ENCODE measurements at places on chromosomes 4 and X.

DNA sequence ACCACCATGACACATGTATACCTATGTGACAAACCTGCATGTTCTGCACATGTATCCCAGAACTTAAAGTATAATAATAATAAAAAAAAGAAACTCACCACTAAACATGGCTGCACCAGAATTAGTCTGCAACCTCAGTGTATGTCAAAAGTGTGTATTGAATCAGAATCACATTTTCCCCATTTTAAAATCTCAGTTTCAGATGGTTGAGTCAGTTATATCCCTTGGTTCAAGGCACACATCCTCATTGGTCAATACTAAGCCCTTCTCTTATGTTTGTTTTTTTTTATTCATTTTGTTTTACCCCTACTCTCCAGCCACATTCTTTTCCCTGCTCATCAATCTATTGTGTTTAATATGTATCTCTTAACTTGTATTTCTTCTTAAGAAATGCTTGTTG is 57.8 kb upstream of the ANXA3 start:
- no peak for DNase-seq

DNA sequence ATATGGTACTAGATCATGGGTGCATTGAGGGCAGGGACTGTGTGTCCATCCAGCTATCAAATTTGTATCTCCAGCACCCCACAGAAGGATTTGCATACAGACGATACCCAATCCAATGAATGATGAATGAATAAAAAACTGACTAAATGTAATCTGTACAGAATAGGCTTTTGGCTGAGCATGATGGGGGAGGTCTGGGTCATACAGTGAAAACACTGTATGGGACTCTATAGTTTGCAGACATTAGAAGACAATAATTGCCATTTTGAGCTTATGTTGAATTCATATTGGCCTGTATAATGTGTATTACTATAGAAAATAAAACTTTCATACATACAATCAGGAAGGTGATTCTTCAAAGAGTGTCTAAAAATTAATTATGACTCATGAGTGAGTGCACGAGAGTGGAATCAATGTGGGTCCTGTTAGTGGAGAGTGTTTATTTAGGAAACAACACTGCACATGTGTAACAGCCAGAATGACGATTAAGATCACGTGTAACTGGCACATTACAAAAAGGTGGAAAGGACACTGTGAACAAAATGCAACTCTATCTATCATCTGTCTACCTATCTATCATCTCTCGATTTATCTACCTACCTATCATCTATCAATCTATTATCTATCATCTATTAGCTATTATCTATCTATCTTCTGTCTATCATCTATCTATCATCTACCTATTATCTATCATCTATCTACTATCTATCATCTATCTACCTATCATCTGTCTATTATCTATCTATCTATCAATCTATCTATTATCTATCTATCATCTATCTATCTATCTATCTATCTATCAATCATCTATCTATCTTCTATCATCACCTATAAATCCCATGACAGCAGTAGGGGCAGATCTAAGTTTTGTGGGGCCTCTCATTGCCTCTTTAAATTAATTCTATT is 201.3 kb downstream of the PTTG2 start:
- DNase-seq, result no peak

DNA sequence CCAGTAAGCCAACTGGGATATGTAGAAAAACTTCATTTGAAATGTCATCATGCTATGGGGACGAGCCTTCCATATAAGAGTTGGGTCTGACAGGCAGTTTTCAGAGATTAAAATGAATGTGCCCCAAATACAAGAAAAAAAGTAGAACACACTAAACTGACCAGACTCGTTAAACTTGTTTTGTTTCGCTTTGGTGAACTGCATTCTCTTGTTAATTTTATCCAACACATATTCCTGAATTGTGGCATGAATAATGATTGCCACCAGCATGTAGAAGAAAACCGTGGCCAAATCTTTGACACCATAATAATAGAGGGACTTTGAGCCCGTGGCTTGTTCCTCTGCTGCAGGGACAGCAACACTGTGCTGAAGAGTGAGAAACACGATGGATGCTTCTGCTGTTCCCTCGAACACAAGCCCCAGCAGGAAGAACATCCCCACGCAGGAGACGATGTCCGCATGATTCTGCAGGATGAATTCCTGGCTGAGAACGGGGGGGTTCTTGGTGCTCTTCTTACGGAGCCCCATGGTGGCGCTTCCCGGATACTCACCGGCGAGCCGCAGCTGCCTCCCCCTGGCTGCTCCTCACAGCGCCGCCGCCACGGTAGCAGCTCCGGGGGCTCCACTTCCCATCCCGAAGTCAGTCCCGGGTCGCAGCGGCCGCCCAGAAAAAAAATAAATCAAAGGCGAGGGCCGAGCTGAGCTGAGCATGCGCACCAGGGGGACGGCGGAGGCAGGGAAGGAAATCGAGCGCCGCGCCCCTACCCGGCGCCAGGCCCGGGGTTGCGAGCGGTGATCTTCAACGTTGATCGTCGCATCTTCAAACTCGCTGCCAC is at the start of gene TRAM1L1:
TRAM1L1 (minus strand) TSS at position 711 of the 836 bp plus-strand sequence; CDS start at position 528, 183 bp downstream.
- DNase-seq, result no peak

- no peak for DNase-seq
Observed at GRCh38 chr4:7050481-7051143, 7.4 kb downstream of the TADA2B start.

GRCh38 chr4:61254406-61254805 is 54.3 kb downstream of the ADGRL3 start:
- DNase-seq, result no peak

- no peak for DNase-seq
Observed at GRCh38 chr4:15836362-15836761, 58.2 kb downstream of the CD38 start.

- no peak for DNase-seq
Observed at GRCh38 chr4:26085551-26085950, 171.5 kb downstream of the SMIM20 start.

- DNase-seq, result no peak
Observed at GRCh38 chr4:86640469-86640868, 46.4 kb downstream of the PTPN13 start.

- no peak for DNase-seq
Observed at GRCh38 chrX:154693394-154693793, 40.0 kb upstream of the CTAG2 start.

DNA sequence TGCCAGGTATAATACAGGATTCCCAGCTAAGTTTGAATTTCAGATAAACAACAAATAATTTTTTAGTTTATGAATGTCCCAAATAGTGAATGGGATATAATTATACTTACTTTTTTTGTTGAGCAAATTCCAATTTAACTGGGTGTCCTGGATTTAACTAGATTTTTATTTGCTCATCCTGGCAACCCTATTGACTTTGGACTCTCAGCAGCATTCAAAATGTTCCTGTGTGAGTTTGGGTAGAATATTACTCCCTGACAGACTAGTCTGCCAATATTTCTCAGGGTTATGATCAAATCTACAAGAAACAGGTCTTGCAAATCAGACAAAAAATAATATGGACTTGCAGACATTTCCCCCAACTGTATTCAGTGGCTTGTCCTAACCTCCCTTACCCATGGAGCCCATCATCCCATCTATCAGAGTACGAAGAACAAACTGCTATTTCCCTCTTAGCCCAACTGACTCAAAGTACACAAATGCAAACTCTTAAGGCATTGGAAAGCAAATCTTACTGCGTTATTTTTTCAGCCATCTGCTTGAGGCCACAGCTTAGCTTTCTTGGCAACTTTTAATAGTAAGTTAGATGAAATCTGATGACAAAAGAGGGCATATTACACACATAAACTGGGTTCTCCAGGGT is 20.7 kb downstream of the SETD7 start:
- no peak for DNase-seq

- no peak for DNase-seq
Observed at GRCh38 chr4:26034849-26035248, 120.8 kb downstream of the SMIM20 start.

DNA sequence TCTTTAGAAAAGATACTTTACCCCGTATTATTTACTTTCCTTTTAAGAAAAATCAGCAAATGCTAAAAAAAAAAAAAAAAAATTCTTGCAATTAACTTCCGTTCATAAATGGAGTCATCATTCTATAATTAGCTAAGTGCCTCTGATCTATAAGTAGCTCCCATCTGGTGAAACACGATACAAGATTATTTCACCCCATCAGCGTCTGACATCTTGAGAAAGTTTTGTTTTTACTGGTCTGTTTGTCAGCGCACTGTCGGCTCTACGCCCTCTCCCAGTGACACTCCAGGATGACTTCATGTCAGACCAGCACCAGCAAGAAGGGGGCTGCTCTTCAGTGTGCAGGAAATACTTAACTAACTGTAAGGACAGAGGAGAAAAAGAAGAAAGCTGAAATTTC is 108.3 kb downstream of the AFAP1 start:
- no peak for DNase-seq

DNA sequence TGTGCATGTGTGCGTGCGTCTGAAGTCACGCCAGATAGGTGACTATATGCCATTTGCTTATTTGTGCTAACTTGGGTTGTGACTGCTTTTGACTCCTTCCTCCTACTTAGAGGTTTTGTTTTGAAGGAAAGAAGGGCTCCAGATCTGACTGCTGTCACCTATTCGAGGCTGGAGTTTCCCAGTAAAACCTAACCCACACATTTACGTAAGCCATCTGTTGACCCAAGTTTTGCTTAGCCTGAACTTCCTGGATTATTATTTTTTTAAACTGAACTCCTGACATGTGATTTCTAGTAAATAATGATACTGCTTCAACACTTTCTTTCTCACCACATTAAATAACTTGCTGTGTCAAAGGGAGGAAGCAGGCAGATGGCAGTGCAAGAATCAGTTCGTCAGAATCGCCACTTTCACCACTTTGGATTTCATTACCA is 41.5 kb downstream of the DTHD1 start:
- no peak for DNase-seq

DNA sequence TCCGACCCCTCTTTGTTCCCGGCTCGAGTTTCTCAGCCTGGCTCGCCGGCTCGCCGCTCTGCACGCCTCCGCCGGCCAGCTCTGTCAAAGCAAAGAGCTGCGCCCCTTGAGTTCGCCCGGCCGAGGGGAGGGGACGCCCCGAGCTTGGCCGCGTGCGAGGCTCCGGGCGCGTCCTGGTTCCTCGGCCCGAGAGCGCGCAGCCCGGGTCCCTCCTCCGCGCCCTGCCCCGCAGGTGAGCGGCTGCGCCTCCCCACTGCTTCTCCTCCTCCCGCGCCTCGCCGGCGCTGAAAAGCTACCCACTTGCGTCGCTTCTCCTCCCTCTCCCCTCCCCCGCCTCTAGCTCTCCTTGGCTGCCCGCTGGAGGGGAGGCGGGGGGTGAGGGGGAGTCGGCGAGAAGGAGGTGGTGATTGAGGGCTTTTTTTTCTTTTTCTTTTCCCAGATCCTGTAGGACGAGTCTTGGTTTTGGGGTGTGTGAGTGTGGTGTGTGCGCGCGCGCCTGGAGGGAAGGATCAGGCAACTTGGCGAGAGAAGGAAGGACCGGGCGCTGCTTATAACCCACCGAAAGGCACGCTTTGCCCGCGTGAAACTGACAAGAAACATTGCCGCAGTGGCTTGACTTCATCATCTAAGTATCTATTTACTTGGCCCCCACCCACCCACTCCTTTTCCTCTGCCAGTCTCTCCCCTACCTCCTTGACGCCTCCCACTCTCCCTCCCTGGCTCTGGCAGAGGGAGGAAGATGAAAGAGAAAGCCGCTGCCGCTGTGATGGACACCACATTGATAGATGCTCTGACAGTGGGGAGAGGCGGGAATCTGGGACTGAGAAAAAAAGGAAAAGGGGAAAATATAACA is at the start of gene LEF1:
LEF1 (minus strand) TSS at position 262 of the 853 bp plus-strand sequence. CDS start 1,165 bp downstream, outside the sequence.
- DNase-seq, result peak; percentile 66

GRCh38 chr4:183185018-183185417 is 86.0 kb downstream of the WWC2 start:
- no peak for DNase-seq

DNA sequence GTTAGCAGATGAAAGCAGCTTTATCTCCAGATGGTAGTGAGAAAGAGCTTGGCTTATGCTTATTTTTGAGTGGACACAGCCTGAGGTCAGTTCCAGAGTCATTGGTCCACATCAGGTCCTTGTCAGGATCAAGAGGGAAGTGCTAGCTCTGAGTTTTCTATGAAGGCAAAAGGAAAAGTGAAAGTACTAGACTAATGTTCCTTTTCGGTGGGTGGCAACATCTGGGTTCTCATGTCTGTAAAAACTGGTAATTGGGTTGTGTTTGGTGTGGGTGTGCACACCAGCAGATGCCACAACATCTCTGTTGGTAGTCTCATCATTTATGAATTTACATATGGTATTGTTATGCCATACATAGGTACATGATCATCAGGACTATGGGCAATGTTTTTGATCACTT is 210.5 kb downstream of the PWWP3B start:
- no peak for DNase-seq

GRCh38 chr4:161444626-161445025 is 719.2 kb downstream of the FSTL5 start:
- no peak for DNase-seq

DNA sequence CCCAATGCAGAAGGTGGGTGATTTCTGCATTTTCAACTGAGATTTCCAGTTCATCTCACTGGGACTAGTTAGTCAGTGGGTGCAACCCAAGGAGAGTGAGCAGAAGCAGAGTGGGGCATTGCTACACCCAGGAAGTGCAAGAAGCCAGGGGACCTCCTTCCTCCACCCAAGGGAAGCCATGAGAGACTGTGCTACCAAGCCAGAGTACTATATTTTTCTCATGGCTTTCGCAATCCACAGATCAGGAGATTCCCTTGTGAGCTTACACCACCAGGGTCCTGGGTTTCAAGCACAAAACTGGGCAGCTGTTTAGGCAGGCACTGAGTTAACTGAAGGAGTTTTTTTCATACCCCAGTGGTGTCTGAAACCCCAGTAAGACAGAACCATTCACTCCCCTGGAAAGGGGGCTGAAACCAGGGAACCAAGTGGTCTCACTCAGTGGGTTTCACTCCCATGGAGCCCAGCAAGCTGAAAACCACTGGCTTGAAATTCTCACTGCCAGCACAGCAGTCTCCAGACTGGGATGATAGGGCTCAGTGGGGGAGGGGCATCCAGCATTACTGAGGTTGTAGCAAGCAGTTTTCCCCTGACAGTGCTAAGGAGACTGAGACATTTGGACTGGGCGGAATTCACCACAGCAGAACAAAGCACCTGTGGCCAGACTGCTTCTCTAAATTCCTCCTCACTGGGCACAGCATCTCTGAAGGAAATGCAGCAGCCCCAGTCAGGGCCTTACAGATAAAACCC is 903.4 kb downstream of the TECRL start:
- DNase-seq, result no peak
